ENCODE measurements at places on chromosomes 3 and 15.

GRCh38 chr3:183295211-183295610 lies 42.2 kb downstream of the B3GNT5 start:
- DNase-seq: no peak

DNA sequence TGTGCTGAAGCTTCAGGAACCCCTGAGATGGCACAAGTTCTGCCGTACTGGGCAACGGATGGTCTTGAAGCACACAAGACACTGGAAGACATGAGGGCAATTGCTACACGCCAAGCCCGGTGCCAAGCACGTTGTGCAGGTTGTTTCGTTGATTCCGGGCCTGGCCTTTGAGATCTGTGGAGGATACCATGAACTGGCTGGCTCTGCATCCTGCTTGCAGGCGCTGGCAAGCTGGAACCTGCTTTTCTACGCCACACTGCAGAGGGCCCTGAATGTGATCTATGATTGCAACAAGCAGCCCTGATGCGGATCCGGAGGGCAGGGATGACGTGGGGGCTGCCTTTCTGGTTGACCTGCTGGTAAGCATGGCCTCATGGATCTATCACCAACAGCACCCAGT lies 262.5 kb upstream of the ATP10A start:
- DNase-seq: no peak

DNA sequence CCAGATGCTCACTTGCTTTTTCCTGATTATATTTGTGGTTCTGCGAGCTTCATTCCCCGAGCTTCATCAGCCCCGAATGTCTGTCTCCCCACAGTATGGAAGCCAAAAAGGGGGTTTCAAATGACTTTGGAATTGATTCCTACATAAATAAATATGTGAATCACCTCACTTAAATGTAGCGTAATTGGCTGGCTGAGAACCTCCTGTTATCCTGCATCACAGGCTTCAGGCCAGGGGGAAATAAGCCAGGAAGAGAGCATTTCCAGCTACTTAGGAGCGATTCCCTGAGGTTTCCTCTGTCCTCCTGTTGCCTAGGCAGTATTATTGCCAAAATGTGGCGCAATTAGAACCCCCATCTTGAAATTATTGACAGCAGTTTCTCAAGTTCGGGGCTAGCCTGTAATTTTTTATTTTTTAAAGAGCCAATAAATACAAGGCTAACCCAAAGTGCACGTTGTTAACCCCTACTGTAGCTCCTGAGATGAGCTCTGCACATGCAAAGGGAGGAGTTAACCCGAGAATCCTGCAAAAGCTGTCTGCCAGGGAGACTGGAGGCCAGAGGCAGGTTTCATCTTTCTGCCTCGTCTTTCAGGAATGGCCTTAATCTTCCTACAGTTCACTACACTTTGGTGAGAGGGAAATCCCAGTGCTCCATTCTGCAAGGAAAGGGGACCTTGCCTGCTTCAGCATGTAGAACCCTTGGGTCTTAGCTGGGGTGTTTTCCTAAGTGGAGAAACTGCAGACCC lies 148.2 kb downstream of the ADAMTS9 start:
- no peak for DNase-seq

- DNase-seq: no peak
Observed at GRCh38 chr3:60652829-60653228, 598.4 kb downstream of the FHIT start.

DNA sequence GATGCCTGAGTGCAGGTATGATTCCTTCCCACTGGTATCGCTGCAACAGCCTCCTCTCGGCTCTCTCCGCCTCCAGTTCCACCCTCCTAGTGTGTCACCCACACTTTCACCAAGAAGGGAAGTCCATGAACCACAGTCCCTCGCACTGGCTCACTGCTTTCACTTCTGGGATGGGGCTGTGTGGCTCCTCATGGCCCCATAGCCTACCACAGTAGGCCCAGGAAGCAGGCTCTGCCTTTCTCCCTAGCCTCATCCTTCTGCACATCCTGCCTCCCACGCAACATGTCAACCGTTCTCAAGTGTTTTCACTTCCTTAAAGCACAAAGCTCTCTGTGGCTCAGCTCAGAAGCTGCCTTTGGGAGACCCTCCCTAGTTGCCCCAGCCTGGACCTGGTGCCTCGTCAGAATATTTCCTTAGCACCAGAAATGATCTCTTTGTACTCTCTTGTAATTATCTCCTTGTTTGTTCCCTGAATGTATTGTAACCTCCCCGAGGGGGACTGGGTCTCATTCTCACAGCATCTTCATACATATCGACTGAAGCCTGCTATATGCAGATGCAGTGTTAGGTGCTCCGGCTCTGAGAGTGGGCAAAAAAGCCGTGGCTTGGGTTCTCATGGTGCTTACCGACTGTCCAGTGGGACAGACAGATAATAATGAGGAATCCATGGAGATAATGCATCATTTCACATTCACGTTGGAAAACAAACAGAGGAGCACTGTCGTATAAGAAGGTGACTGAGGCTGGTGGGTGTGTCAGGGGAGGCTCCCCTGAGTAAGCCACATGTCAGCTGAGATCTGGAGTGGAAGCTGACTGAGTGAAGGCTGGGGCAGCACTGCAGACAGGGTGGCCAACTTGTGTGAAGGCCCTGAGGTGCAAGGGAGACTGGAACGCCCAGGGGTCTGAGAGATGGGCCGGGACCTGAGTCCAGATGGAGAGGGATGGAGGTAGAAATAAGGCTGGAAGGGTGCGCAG lies 107.1 kb downstream of the DGKG start:
- no peak for DNase-seq
